ENCODE measurements at places on chromosomes 3 and 15.

GRCh38 chr3:113287803-113288648, 76.7 kb downstream of the BOC start:
- peak; percentile 51 for DNase-seq

DNA sequence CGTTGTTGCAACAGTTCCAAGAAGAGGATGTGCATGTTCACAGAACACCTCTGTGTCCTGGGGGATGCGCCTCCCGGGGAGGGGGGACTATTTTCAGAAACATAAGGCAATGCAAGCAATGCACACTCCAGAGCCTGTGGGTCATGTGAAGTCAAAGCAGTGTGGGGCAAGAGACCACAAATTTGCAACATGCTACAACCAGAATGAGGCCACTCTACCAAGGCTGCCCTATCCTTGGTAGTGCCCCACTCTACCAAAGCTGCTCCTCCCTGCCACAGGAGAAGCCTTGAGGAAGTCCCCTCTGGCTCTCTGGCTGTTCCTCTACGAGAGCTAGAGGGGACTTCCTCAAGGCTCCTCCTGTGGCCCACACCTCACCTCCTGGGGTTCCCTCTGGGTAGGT, 8.4 kb upstream of the NR2C2 start:
- DNase-seq, result no peak

DNA sequence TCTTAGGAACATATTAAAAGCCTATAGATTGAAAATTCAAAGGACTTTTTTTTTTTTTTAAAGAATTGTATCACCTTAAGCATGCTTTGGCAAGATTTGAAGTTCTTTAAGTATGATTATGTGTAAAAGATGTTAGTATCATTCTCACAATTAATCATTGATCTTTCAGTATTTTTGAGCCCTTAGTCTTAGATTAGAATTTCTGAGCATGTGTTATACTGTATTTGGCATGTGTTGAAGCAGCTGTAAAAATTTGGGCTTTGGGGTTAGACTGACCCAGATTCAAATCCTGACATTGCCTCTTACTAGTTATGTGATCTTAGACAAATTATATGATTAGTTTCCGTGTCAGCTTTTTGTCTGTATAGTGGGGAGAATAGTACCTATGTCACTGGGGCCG, 6.3 kb downstream of the OXSR1 start:
- no peak for DNase-seq

DNA sequence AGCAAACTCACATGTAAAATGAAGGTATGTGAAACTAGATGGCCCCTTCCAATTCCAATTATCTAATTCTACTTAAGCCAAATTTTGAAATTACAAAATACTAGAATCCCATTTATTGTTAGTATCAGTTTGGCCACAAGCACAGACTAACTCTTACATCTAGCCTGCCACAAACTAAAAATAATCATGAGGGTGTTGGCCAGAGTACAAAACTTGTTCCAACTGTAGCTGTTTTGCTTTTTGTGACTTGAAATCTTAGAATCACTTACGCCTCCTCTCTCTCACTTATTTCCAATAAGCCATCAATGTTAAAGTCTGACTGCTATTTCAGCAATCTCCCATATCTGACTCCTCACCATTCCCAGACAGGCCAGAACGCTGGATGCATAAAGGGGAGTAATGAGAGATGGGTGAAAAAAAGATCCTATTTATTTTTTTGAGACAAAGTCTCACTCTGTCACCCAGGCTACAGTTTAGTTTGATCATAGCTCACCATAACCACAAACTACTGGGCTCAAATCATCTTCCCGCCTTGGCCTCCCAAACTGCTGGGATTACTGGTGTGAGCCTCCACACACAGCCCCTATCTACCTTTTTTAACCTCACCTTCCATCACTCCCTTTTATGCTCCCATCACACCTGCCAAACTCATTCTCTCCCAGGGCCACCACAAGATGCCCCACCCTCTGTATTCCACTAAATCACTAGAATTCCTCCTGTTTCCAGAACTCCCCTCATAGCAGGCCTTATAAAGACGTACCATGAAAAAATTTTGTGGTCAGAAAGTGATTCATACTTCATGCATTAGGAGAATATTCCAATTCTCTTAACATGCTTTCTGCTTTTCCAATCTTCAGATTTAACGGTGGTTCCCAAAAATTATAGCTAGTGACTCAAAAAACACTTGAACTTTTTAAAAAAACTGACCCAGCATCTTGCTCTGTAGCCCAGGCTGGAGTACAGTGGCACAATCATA, 36.5 kb downstream of the ATOSA start:
- DNase-seq, result no peak

- no peak for DNase-seq
Measured at GRCh38 chr3:109117939-109118338, at the start of gene MORC1. Gene MORC1, minus strand, starts transcription at chr3:109118134. Its CDS starts 75 bp downstream, at chr3:109118059.

DNA sequence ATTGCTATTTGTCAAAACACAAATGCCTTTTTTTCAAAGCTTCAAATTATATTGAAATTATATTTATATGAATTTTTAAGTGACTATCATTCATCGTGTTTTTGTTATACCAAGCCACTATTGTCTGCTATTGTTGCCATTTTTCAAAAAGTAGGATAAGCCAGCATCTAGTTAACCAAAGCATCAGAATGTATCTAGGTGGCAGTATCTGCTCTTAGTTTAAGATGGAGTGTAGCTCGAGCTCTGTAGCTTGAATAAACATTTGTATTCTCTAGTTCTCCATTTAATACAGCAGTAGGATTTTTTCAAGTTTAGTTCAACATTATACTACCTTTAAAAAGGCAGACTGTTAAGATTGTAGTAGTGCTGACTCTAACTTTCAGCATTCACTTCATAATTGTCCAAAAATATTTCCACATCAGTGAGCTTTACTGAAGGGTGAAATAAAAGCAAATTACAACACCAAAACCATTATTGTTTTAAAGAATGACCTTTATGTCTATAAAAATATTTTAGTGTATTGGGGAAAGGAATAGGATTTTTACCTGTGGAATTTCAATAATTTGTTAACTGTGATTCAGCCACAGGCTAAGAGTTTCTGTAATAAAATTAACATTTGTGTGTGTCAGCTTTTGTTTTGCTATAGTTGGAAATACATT, 19.6 kb upstream of the C15orf61 start:
- DNase-seq, result no peak

DNA sequence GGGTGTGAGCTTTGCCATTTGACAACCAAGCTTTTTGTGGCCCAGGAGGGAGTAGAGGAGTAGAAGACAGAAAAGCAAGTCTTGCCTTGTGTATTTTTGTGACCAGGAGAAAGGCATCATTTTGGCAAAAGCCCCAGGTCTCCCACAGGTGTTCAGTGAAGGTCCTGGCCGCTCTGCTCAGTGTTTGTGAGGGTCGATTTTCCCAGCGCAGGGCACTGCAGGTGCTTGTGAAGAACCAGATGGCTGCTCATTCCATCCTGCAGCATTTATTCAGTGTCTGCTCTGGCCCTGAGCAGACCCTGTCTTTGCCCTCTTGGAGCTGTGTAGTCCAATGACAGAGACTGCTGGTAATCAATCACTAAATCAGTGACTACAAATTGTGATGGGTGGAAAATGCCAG, 19.5 kb downstream of the TRAK1 start:
- no peak for DNase-seq

DNA sequence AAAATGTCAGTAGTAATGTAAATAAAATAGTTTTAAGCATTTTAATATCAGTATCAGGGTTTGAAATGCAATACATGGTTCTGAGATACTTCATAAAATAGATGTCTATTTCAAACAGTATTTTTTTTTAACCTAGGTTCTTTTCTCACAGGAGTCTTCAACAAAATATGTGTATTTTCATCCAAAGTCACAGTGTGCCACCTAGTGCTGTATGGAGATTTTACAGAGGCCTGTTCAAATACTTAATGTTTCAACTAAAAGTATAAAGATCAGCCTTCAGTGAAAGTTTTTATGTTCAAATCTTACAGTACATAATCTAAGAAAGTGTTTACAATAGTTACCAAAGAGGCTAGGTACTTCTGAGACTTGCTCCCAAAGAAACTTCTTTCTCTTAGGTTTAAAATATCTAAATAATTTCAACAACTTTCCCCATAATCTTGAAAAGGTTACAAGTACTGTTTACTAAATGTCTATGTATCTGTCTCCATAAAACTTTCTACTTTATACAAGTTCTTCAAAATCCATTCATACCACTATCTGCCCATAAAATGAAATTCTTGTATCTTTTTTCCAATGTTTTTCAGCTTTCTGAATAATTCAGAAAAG, 38.3 kb downstream of the SCAPER start:
- DNase-seq, result no peak

DNA sequence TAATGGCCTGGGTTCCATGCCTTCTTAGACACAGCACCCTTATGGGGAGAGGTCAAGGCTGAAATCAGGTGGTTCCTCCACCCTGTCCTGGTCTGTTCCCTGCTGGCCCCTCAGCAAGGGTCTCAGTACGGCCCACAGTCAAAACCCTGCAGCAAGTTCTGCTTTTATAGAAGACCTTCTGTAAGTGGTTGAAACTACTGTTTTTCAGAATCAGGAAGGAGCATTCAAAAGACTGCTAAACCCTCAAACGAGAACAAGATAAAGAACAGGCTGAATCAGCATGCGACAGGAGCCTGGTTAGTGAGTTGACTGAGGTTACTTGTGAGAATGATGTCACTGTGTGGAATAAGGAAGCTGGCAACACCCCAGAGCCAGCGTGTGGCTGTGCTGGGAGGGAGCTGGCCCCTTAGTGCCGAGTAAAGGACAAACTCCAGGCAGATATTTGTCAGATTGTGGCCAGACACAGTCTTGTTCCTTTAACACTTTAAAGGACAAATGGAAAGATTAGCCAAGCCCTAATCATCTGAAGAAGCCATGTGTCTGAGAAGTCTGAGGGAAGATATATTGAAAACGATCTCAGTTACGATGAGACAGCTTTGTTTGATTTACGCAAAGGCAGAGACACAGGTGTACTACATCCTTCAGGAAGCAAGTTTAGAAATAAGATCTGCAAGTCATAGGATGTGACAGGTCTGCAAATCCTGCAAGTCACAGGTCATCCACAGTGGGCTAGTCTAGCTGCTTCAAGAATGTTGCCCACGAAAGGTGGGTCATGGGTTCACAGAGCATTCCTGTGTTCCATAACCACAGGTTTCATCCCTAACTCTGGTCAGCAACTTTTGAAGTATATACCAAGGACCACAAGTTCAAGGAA, 54.0 kb downstream of the B3GNT5 start:
- DNase-seq, result peak; percentile 16

DNA sequence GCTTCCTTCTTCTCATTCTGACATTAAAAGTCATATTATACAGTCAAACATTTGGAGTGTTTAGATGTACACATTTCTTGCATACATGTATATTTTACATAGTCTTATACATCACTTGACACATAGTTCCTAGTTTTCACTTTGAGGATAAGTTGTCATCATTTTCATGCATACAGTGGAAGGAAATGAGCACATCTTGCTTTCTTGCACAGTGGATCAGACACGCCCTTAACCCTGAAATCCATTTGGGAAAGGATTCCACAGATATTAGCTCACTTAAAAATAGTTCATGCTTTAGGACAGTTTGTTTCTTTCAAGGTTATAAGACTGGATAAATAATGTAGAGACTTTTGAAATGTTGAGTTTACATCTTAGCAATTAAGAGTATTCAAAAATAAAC, 148.6 kb upstream of the MME start:
- DNase-seq, result no peak

DNA sequence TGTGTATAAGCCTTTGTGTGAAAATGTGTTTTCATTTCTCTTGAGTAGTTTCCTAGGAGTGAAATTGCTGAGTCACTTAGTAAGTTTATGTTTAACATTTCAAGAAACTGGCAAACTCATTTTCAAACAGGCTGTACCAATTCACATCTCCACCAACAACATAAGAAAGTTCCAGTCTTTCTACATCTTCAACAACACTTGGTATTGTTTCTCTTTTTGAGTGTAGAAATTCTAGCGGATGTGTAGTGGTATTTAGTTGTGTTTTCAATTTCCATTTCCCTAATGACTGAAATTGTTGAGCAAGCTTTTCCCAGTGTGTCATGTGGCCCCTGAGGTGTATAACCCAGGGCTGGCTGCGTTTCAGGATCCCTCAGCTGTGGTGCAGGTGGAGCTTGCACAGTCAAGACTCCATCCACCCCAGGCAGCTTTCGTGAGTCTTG, 258.5 kb downstream of the PDCD6IP start:
- DNase-seq, result no peak

DNA sequence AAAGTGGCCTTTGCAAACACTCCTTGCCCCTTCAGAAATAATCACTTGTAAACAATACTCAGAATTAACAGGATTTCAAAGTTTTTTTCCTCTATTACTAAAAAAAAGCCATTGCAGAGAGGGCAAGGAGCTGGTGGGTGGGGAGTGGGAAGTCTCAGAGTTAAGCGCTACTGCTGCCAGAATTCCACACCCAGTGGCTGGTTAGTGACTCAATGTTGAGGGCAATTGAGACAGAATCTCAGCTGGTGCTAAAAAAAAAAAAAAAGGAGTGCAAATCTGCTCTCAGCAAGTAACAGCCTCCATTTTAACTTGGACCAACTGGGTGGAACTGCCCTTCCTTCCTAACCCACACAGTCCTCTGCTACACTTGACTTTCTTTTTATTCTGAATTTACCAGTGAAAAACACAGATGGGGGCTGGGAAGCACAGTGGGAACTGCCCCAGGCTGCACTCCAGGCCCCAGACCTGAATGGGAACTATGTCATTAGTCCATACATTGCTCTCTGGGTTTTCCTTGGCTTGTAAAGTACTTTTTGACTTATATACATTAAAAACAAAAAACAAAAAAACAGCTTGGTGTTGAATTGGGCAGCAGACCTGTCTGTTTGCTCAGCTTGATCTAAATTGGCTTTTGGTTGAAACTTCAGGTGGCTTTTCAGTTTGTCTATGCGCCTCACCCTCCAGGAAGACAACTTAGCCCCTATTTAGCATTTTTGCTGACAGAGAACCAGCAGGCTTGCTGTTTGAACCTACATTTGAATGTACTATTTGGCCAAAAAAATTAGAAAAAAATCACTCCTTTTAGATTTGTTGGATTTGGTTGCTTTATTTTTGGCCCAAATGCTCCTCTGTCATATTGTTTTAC, 357.8 kb upstream of the TBL1XR1 start:
- DNase-seq, result no peak

GRCh38 chr3:108067768-108068167, 23.1 kb downstream of the CD47 start:
- no peak for DNase-seq

- DNase-seq, result no peak
Measured at GRCh38 chr3:187015903-187016638, 85.7 kb downstream of the ST6GAL1 start.

All from activated T-cell treated with anti-CD3 and anti-CD28 coated beads for 4 hours (primary cell).